ENCODE measurements at places on chromosomes 5 and 9. TPM values are rescaled to one million over a fixed set of nuclear protein-coding genes. Genes with fewer than 3 reads are reported as not detected.

The FAM240B gene
- total RNA-seq, result not detected

The PFN3 gene
- not detected for total RNA-seq

GRCh38 chr5:92559781-92560180, 1021.2 kb downstream of the NR2F1-AS1 start:
- no peaks in the 10 kb centered on the region for H3K36me3 ChIP-seq
- DNase-seq, result peak; percentile 73
- H3K4me1 ChIP-seq, result peaks cover 17% of the 10 kb centered on the region
- no peaks in the 10 kb centered on the region for H3K27me3 ChIP-seq
- H3K27ac ChIP-seq, result peak overlapping the region; percentile 55

GRCh38 chr5:87048156-87048555, 219.5 kb upstream of the RASA1 start:
- no peaks in the 10 kb centered on the region for H3K36me3 ChIP-seq
- H3K4me1 ChIP-seq, result no peaks in the 10 kb centered on the region
- no peak overlapping the region for H3K4me3 ChIP-seq
- DNase-seq, result peak; percentile 14
- no peaks in the 10 kb centered on the region for H3K27me3 ChIP-seq

The HDHD3 gene
- 11.5 TPM for total RNA-seq

The ARL10 gene
- 1.3 TPM for total RNA-seq

- no peaks in the 10 kb centered on the region for H3K36me3 ChIP-seq
- no peak overlapping the region for H3K27ac ChIP-seq
- H3K4me3 ChIP-seq, result no peak overlapping the region
- no peak for DNase-seq
Measured at GRCh38 chr5:133814152-133814551, 154.3 kb downstream of the C5orf15 start.

DNA sequence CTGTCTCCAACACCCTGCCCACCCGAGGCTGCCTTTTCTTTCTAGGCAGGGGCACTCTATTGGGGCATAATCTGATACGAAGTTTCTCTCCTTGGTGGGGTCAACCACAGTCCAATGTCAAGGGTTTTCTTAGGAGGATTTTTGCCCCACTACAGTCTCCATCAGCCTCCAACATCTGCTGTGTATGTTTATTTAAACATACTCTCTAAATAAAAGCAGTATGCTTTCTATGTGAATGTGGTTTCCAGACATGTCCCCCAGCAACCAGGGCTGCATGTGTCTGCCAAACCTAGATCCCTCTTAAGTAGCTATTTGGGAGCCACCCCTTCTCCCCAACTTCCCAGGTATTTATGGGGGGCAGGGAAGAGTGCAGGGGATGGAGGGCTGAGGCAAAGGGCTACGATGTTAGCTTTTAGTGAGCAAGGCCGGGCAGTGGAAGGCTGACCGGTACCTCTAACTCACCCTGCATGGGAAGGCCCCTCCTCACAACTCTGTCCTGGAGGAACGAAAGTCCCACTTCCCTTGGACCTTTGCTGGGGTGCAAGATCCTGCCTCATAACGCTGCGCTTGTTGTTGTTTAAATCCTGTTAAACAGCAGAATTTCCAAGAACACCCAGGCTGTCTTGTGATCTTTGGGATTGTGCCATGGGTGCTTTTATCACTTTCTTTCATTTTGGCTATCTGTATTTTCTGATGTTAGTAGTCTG, 75.4 kb downstream of the NREP start:
- peak overlapping the region; percentile 83 for H3K27ac ChIP-seq
- no peaks in the 10 kb centered on the region for H3K27me3 ChIP-seq
- no peak for DNase-seq
- H3K4me3 ChIP-seq, result no peak overlapping the region

DNA sequence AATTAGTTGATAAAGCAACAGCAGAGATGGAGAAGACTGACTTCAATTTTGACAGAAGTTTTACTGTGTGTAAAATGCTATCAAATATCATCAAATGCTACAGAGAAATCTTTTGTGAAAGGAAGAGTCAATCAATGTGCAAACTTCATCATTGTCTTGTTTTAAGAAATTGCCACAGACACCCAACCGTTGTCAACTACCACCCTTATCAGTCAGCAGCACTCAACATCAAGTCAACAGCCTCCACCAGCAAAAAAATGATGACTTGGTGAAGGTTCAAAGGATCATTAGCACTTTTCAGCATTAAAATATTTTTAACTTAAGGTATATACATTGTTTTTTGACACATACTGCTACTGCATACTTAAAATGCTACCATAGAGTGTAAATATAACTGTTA, 888.8 kb downstream of the CDH18 start:
- no peaks in the 10 kb centered on the region for H3K36me3 ChIP-seq
- no peak overlapping the region for H3K27ac ChIP-seq
- H3K4me1 ChIP-seq, result no peaks in the 10 kb centered on the region
- H3K4me3 ChIP-seq, result no peak overlapping the region

- peak overlapping the region; percentile 99 for H3K27ac ChIP-seq
- DNase-seq, result peak; percentile 95
- peaks cover 14% of the 10 kb centered on the region for H3K36me3 ChIP-seq
- peaks cover 27% of the 10 kb centered on the region for H3K4me1 ChIP-seq
- peak overlapping the region; percentile 98 for H3K4me3 ChIP-seq
Measured at GRCh38 chr5:143404416-143405062, 1.1 kb upstream of the NR3C1 start.

DNA sequence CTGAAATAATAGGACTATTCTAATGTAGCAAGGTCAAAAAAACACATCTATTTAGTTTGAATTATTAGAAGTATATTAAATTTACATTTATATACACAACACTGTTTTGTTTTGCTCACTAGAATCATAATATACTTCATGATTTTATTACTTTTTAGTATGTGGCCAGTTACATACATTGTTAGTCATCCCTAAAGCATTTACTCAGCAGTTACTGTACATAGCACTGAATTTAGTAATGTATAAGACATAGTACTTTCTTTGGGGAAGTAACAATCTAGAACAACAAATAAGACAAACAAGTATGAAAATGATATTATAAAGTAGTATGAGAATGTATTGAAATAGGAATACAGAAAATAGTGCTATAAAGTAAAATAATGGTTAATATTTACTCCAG, 28.2 kb downstream of the ERCC8 start:
- DNase-seq, result no peak
- no peaks in the 10 kb centered on the region for H3K27me3 ChIP-seq
- H3K4me3 ChIP-seq, result no peak overlapping the region
- H3K4me1 ChIP-seq, result peaks cover 8% of the 10 kb centered on the region

DNA sequence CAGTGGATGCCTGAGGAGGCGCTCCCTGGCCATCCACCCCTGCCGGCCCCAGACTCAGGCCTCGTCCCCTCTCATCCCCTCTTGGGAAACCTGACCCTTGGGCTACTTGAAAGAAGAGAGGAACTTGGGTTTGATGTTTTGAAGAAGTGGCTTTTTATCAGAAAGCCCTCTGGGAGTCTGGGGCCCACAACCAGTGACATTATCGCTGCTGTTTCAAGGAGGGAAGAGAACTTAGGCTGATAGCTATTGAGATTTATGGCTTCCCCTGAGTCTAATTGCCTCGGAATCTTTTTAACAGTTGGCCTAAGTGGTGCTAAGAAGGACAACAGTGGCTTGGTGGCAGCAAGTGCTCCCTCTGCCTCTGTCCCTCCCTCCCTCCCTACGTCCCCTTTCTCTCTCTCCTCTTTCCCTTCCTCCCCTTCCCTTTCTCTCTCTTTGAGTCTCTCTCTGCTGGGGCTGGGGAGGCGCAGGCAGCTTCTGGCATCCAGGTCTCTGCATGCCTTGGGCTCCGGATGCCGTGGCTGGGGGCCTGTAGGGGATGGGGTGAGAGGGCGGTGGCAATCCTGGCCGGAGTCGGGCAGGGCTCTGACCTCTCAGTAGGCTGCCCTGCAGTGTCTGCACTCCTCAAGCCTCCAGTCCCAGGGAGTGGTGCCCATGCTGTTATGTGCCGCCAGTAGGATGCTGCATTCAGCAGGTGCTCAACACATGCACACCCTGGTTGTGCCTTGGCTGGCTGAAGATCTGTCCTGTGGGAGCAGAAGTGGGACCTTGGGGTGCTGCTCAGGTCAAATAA, 49.6 kb upstream of the RXRA start:
- H3K4me1 ChIP-seq, result no peaks in the 10 kb centered on the region
- no peak overlapping the region for H3K27ac ChIP-seq
- peaks cover 38% of the 10 kb centered on the region for H3K27me3 ChIP-seq

The NCS1 gene
- total RNA-seq, result 27.8 TPM

DNA sequence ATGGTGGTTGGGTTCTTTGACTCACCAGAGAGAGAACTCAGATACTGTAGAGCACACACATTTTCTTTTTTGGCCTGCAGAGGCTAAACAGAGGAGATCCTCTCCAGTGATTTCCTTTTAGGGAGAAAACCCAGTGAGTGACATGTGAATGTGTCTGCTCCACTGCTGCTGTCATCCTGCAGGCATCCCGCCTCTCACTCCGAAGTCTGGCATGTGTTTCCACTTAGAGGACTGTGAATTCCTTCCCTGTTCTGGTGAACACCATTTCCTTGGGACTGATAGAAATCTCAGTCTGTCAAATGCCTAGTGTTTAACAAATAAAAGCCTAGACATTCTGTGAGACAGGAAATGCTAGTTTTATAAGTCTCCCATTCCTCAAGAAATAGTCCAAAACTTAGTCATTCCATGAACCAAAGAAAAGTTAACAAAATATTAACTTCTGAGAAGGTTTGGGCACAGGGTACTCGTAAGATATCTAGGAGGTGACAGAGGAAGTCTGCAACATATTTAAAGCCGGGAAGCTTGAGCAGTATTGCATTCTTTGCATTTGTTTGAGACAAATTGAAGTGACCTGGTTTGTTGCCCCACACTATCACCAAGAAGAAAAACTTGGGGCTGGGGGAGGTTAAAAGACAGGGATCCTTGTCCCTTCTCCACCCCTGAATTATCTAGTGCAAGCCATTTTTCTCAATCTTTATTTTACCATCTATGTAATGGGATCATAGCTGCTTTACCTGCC, 74.9 kb upstream of the NIPAL4 start:
- no peaks in the 10 kb centered on the region for H3K27me3 ChIP-seq
- H3K4me1 ChIP-seq, result peaks cover 17% of the 10 kb centered on the region
- no peak overlapping the region for H3K27ac ChIP-seq
- peak; percentile 41 for DNase-seq
- no peak overlapping the region for H3K4me3 ChIP-seq
- peaks cover 16% of the 10 kb centered on the region for H3K36me3 ChIP-seq
